ENCODE measurements at places on chromosomes 6 and 20.

GRCh38 chr20:49579195-49579594 lies 11.3 kb upstream of the PTGIS start:
- DNase-seq = no peak

GRCh38 chr6:6918216-6918983 lies 189.4 kb upstream of the RREB1 start:
- no peak for DNase-seq

GRCh38 chr6:89749918-89750317 lies 69.7 kb downstream of the MDN1 start:
- no peak for DNase-seq

- DNase-seq = no peak
These were observed 43.0 kb downstream of the HDDC2 start for GRCh38 chr6:125258651-125259353.

- no peak for DNase-seq
These were observed 23.3 kb upstream of the OSTM1 start for GRCh38 chr6:108097882-108098281.

DNA sequence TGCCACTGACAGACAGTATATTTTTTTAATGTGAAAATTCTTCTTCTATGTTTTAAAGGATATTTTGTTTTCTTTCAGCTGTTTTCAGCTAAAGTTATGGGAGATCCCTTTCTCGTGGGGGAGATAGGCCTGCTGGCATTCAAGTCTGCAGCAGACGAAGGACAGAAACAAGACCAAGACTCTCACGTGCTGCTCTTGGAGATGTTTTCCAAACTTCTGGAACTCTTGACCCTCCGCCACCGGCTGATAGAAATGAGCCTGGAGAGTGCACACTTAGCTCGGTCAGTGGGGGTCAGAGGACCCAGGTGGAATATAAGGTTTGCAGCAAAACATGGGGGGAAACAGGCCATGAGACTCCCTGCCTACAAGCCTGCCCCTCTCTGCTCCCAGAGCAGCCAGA lies 120.5 kb downstream of the CD164 start:
- DNase-seq = no peak

Measured in hypothalamus (tissue), 51 donors.